Right ventricle myocardium inferior (tissue), 1 donor: ENCODE measurements at places on chromosomes 4 and X.

DNA sequence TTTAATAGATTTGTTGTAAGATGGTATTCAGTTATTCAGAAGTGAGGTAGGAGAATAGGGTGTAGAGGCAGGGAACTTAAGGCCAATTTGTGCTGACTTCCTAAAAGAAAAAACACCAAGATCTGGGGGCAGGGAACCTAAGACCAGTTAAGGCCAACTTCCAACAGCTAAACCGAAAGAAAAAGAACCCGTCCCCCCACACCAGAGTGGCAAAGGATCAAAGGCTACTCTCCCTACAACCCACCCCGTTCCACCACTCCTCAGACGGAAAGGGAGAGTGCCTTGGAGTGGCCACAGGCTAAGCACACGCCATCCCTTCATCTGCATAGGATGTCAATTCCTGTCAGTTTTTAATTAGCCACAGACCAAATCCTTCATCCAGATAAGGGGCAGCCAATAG is 3.7 kb upstream of the ZNF718 start:
- DNase-seq = no peak

- no peak for DNase-seq
Observed at GRCh38 chr4:163688856-163689255, 194.4 kb downstream of the TMA16 start.

DNA sequence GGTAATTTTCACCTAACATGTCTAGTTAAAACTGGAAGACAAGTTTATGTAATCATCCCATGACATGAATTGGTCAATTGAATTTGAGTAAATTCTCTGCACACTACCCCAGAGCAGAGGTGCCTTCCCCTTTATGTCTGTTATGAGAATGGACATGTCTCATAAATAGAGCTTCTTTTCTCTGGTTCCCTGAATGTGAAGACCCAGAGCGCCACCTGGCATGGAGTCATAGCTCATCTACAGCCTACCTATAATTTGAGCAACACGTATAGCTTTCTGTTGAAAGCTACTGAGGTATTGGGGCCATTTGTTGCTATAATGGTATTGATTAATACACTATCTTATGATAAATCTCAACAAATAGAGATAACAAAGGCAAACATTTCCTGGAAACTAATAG is 626.5 kb upstream of the GALNTL6 start:
- no peak for DNase-seq

DNA sequence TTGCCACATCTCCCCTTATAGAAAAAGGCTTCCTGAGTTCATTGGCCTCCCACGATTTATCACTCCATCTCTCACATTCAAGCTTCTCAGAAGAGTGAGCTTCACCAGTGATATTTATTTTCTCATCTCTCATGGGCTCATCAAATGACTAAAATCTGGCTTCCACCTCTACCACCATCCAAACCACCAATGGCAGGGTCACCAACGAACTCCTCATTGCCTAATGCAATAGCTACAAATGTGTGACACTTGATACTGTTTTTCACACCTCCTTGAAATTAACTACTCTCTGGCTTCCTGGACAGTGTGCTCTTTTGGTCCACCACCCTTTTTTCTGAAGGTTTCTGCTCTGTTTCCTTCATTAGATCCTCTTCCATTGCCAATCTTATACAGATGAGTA is 129.0 kb downstream of the SH2D1A start:
- DNase-seq = no peak

GRCh38 chr4:38133711-38134480 is 173.7 kb downstream of the PTTG2 start:
- DNase-seq = no peak

GRCh38 chr4:26181616-26182015 is 139.2 kb upstream of the RBPJ start:
- no peak for DNase-seq

DNA sequence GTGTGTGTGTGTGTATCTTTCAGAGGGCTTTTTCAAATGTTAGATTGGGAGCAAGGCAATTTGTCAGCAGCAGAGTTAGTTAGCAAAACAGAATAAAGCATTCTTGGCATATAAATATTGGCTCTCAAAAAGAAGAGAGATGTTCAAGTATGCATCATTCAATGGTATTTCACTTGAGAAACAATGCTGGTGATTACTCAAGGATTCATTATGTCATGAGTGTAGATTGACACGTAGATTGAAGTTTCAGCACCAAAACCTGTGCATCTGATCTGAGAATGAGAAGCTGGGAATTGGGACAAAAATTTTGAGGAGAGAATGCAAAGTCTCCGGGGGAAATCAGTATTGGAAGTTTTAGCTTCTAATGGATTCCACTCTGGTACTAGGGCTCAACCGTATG is 241.4 kb downstream of the FRMPD4 start:
- DNase-seq = no peak

GRCh38 chr4:55733932-55734331 is 85.7 kb upstream of the EXOC1L start:
- no peak for DNase-seq

- DNase-seq = no peak
Observed at GRCh38 chr4:3524349-3524748, 7.9 kb downstream of the LRPAP1 start.

- DNase-seq = no peak
Observed at GRCh38 chr4:38738940-38739803, 43.6 kb downstream of the TLR10 start.
